GM12891 (cell line): ENCODE measurements at places on chromosomes 16 and 17.

- no peak for DNase-seq
Observed at GRCh38 chr16:23965137-23965733, 129.5 kb downstream of the PRKCB start.

- no peak for DNase-seq
Observed at GRCh38 chr17:75194879-75195278, 10.6 kb upstream of the NUP85 start.

GRCh38 chr16:46801428-46802049 is 29.4 kb downstream of the C16orf87 start:
- DNase-seq: no peak

GRCh38 chr17:50332196-50332595 is 13.7 kb upstream of the XYLT2 start:
- DNase-seq: no peak

DNA sequence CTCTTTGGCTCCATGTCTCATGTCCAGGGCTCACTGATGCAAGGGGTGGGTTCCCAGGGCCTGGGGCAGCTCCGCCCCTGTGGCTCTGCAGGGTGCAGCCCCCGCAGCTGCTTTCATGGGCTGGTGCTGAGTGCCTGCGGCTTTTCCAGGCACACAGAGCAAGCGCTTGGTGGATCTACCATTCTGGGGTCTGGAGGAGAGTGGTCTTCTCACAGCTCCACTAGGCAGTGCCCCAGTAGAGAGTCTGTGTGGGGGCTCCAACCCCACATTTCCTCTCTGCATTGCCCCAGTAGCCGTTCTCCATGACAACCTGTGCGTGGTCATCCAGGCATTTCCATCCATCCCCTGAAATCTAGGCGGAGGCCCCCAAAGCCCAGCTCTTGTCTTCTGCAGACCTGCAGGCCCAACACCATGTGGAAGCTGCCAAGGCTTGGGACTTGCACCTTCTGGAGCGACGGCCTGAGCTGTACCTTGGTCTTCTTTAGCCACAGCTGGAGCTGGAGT is 5.2 kb downstream of the IL32 start:
- DNase-seq: no peak

DNA sequence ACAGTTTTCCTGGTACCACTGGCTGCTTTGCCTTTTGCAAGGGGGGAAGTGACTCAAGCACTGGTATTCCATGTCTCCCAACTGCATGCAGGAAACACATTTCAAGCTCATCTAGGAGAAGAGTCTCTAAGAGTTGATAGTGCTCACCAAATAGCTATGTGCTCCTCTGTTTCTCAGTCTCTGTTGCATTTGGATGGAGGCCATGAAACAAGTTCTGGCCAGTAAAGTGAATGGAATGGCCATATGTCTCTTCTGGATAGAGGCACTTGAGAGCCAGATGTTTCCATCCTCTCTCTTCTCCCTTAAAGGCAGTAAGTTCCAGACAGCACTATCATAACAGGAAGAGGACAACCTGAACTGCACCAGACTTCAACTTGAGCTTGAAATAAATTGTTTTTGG is 60.6 kb downstream of the C16orf82 start:
- no peak for DNase-seq
